GM12865 (cell line): ENCODE measurements at places on chromosomes 12 and 14.

DNA sequence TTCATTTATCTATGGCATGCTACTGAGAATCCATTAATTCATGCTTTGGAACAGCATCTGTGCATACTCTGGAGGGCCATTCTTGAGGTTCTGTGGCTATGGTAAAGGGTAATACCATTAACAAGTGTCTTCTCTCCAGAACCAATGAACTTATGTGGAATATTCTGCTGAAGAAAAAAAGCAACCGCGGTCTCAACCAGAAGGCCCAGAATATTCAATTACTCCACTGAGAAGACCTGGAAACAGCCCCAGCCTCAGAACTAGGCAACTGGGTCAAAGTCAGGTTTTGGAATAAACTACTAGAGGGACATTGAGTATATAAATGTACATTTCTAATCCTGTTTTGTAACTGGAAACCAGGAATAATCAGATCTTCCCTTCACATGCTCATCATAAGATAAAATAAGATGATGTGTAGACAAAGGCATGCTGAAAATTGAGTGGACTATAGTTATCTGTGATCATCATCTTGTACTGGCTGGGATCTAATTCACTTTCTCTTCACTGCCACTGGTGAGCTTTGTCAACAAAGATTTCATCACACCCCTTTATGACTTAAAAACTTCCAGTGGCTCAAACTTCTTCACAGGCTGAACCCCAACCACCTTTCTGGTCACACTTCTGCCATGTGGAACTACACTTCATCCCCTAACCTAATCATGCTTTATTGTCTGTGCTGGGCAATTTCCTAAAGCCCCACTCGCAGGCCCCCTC is 6.0 kb downstream of the SPTB start:
- no peak for DNase-seq

DNA sequence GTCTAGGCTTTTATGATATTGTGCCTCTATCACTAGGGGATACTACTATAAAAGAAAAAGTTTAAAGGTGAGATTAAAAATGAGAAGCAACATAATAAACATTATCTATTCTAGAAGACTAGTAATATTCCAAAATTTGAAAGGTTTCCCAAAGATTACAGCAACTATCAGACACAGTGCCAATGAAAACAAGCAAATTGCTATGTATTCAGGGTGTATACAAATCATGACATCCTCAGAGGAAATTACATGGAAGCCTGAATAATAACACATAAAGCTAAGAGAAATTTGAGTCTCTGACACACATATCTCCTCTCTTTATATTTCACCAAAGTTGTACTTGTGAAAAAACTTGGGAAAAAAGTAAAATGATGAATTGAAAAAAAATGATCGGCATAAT is 327.0 kb downstream of the SEC23A start:
- DNase-seq, result no peak

- DNase-seq, result peak; percentile 7
These were observed 241.7 kb downstream of the CEP128 start for GRCh38 chr14:80699861-80700260.

DNA sequence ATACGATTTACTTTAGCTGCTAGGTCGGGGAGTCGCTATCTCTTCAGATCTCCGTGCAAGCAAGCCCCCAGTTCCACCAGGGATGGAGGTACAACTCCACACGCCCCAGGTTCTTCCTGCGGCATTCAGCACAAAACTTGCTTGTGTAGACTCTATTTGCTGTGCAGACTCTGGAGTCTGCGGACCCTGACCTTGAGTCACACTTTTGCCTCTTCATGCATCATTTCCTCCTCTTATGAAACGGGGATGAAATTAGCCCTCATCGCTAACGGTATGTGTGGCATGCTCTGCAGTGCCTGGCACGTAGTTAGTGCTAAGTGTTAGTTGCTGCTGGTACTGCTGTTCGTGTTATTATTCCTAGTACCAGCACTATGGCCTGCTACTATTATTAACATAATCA is 84.4 kb downstream of the TMEM132D start:
- no peak for DNase-seq

DNA sequence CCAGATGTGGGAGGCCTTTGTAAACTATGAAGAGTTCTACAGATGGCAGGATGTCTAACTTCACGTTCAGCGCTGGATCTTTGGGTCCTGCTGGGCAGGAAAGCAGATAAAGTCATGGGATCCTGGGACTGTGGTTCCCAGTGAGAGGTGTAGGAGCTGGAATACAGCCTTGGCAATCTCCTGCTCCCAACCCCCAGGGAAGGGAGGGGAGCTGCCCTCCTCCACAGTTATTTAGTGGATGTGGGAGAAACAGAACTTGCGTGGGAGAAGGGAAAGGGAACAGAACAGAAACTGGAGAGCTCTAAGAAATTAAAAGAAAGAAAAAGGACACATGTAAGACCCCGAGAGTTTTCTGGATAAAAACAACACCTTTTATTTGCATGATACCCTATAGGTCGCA is 37.0 kb downstream of the NUAK1 start:
- DNase-seq, result no peak

- peak; percentile 34 for DNase-seq
These were observed 5.4 kb upstream of the NR4A1 start for GRCh38 chr12:52045794-52046199.

DNA sequence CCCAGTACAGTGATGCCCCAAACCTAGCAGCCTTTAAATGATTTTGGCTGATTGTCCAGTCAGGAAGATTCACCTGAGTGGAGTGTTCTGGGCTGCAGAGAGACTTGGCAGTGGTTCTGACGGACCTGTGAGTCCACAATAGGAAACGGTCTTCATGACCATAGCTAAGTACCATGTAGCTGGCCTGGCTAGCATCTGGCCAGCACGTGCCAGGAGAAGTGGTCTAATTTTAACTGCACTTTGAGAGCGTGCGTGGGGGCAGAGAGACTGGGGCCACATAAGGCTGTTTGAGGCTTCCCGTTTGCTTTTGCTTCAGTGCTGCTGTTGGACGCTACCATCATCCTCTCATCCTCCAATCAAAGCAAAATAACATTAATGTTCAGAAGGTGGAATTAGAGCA is 54.7 kb downstream of the PPM1A start:
- no peak for DNase-seq
